T-helper 17 cell (primary cell): ENCODE measurements at places on chromosomes 2 and 18.

DNA sequence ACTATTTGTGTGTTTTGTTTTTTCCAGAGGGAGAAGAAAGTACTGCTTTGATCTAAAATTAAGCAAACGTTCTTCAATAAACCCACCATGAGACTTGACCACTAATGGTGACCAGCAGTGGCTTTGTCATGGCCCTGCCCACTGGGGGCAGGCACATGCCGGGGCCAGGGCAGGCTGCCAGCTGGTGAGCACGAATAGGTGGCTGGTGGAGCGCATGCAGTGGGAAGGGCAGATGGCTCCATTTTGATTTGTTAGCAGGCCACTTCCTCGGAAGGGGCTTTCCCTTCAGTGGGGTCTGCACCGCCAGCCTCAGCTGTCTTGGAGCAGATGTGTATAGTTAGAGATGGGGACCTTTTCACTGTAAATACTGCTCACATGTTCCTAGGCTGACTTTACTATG lies 277.1 kb downstream of the SOX11 start:
- no peak for DNase-seq

DNA sequence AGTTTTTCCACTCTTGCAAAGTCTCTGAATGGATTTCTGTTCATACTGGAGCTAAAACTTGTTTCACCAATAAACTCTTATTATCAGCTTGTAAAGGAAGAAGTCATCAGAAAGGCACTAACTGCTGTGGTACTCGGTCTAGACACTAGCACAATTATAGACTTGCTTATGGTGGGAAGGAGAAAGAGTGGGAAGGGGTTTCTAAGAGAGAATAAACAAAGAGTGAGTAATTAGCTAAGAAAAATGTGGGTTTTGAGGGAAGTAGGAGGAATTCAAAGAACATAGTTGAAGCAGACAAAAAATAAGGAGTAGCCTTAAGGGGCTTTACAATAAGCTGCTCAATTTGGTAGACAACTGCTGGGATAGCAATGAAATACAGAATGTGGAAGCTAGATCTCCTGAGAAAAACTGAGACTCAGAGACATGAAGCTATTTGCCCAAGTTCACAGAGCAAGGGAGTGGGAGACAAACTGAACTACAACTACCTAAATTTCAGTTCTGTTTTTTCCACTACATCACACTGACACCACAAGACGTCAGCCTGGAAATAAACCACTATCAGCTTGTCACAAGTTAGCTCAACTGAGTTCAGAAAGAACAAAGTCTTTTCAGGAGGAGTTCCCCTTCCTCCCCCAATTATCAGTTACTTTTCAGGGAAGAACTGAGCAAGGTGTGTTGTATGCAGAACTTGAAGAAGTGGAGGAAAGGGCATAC lies 59.7 kb downstream of the MAP4K3 start:
- no peak for DNase-seq

- DNase-seq = peak; percentile 24
Observed at GRCh38 chr2:437756-438393, 150.0 kb upstream of the ALKAL2 start.

DNA sequence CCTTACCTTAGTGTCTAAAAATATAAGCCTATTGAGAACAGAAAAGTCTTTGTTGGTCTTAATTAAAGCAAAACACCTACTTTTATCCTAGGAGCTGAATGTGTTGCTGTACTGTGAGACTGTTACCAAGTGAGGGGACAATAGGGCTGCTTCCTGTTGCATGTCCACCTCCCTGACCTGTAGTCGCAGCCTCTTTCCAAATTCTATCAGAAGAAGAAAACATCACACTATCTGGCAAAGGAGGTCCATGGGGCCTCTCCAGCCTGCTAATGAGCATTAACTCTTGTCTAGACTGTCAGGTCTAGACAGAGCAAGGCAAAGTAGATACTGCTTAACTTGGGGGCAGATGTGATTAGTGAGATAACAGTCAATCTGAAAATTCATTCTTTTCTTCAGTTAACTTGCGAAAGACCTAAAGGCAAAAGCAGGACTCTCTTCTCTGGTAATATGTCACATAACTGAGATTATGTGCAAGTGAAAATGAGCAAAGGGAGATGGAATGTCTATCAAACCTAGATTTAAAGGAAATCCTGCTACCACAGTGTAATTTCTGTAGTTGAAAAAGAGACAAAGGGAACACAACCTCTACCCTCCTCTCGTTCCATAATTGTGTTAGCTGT lies 66.9 kb downstream of the CDH20 start:
- no peak for DNase-seq

GRCh38 chr2:41998186-41999127 lies 49.4 kb upstream of the PKDCC start:
- no peak for DNase-seq
